ENCODE measurements at places on chromosomes 13 and 19. TPM values are rescaled to one million over a fixed set of nuclear protein-coding genes. Genes with fewer than 3 reads are reported as not detected.

The LPAR2 gene
- total RNA-seq = 4.9 TPM

The RDH8 gene
- total RNA-seq = 0.26 TPM

The SERPINE3 gene
- not detected for total RNA-seq

The SYNGR4 gene
- total RNA-seq = 3.6 TPM

The SMIM44 gene
- total RNA-seq = not detected

The OLFM2 gene
- total RNA-seq = 12.6 TPM

The KIR3DL1 gene
- total RNA-seq = not detected

The OR7G2 gene
- not detected for total RNA-seq

The BST2 gene
- total RNA-seq = 0.47 TPM

The ZNF443 gene
- 1.4 TPM for total RNA-seq

The SLC10A2 gene
- not detected for total RNA-seq

The CCDC61 gene
- total RNA-seq = 4.5 TPM

The NALCN gene
- 4.6 TPM for total RNA-seq

The LRRC63 gene
- not detected for total RNA-seq

The OVOL3 gene
- 0.37 TPM for total RNA-seq

The EID2B gene
- total RNA-seq = 6.9 TPM

The UPK1A gene
- 1.2 TPM for total RNA-seq

The ZSWIM4 gene
- total RNA-seq = 10.6 TPM

The DLL3 gene
- 4.9 TPM for total RNA-seq

The CEACAM3 gene
- total RNA-seq = not detected

The LILRA1 gene
- not detected for total RNA-seq

Measured in A549 treated with DMSO at 1 μM for 4 hours (cell line).